Dorsolateral prefrontal cortex (tissue), 122 donors: ENCODE measurements at places on chromosomes 13 and 19. TPM values are rescaled to one million over a fixed set of nuclear protein-coding genes. Genes with fewer than 3 reads are reported as not detected.

The PRX gene
- total RNA-seq: 3.4 TPM

GRCh38 chr19:36488846-36489117, 579 bp downstream of the ZNF566 start:
- DNase-seq: no peak

GRCh38 chr13:35260316-35260715, 216.2 kb downstream of the MAB21L1 start:
- DNase-seq: no peak

The PEG3 gene
- 155 TPM for total RNA-seq

GRCh38 chr13:29923554-29924481, 73.4 kb upstream of the UBL3 start:
- DNase-seq: no peak

DNA sequence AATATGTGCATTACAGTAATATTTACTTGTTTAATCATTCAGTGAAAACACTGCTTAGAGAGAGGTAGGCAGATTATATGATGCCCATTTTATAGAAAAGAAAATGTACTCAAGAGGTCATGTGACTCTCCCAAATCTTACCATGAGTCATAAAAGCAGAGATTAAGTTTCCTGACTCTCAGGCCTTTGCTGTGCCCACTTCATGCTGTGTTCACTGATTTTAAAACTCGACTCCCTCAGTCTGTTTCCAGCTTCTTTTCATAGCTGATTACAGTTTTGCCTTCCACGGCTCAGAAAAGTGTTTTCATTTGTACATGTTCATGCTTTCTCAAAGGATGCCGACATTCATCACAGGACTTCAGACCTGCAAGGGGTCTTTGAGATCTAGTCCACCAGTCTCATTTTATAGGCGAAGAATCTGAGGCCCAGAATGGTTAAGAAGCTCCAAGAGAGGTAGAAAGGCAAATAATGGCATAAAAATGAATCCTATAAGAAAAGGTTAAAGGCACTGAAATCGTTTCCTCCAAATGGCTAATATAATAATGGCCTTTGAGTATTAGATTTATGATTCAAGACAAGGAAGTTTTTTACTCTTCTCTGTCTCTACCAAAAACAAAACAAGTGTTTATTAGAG, 9.0 kb upstream of the IPO5 start:
- DNase-seq: no peak

DNA sequence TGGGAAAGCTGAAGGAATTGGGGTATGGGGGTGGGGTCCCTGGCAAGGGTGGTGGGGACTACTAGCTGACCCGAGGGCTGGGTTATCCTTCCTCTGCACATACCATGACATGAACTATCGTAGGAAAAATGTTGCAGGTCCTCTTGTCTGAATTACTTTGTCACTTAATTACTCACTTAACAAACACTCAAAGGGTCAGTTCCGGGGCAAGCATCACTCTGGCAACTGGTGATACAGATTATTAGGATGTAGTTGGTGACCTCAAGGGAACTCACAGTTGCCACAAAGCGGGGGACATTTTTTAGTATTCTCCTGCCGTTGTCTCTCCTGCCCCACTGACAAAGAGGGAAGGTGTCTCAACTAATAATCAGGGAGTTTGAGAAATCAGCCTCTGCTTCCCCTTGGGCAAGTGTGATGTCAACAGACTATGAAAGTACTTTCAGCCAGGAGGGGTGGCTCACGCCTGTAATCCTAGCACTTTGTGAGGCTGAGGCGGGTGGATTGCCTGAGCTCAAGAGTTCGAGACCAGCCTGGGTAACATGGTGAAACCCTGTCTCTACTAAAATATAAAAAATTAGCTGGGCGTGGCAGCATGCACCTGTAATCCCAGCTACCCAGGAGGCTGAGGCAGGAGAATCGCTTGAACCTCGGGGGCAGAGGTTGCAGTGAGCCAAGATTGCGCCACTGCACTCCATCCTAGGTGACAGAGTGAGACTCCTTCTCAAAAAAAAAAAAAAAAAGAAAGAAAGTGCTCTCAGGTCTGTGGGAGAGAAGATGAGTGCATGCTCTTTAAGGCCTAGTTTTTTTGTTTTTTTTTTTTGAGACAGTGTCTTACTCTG, 10.3 kb downstream of the DNAJB1 start:
- DNase-seq: no peak

The CASP14 gene
- not detected for total RNA-seq

DNA sequence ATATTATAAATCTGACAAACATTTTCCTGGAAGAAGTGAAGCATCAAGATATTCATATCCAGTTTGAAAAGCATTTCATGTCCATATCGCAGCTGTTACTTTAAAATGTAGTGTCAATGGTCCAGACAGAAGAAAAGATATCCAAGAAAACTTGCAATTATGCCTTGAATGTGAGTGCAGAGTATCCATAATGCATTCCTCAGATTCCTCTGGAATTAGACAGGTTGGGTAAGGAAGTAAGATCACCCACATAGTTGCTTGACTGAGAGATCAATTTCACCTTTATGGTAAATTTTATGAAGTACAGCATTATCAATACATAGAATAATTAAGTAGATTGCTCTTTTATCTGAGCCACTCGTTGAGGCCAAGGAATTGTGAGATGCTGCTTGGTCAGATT, 327.0 kb upstream of the SLITRK5 start:
- DNase-seq: no peak

The ZNF480 gene
- total RNA-seq: 6.8 TPM

GRCh38 chr19:58374200-58374599, 6.6 kb downstream of the ZNF837 start:
- no peak for DNase-seq

GRCh38 chr13:90049989-90050671, 1297.4 kb upstream of the MIR17HG start:
- DNase-seq: no peak

DNA sequence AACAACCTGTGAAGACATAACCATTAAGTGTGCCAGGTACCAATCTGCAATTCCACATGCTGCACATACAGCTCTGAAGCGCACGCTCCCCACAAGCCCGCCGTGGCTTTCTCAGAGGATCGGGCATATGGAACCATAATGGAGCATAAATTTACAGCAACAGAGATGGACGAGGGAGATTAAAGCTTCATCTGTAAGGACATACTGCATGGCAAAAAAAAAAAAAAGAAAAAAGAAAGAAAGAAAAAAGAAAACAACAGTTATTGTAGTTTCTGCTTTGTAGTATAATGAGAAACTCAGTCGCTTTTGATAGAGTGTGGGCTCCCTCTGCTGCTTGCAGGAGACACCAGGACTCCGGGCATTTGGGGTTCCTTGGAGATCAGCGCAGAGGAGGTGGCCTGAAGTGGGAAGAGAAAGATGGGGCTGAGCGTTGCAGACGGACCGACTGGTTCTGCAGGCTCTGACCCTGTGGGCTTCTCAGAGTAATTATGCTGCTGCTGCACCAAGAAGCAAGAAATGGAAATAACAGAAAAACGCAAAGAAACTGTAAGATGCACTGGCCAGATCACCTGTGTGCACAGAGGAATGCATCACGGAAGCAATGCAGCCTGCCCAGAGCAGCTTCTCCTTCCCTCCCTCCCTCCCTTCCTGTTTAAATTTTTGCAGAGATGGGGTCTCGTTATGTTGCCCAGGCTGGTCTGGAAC, 10.8 kb upstream of the PDCD5 start:
- DNase-seq: no peak

DNA sequence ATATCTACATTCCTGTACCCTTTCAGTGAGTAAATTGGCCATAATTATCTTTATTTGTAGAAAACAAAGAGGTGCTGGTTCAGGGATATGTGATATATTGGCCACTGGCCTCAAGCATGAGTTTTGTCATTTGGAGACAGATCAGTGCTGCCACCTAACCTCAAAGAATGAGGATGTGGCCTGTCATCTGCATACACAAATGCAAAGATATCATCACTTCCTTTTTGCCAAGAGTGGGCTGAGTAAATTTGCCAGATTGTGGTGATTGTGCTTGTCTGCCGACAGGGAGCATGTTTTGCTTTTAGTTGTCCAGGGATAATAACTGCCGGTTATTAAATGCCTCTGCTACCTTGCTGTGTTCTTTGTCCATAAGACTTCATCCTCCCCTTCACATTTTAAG, 44.2 kb downstream of the WASF3 start:
- no peak for DNase-seq

GRCh38 chr19:13155472-13156359, 5.5 kb downstream of the IER2 start:
- peak; percentile 65 for DNase-seq

- DNase-seq: no peak
Measured at GRCh38 chr13:95564733-95565291, 12.3 kb downstream of the CLDN10 start.

The IRS2 gene
- 69.0 TPM for total RNA-seq

The FXYD3 gene
- total RNA-seq: 2.7 TPM

DNA sequence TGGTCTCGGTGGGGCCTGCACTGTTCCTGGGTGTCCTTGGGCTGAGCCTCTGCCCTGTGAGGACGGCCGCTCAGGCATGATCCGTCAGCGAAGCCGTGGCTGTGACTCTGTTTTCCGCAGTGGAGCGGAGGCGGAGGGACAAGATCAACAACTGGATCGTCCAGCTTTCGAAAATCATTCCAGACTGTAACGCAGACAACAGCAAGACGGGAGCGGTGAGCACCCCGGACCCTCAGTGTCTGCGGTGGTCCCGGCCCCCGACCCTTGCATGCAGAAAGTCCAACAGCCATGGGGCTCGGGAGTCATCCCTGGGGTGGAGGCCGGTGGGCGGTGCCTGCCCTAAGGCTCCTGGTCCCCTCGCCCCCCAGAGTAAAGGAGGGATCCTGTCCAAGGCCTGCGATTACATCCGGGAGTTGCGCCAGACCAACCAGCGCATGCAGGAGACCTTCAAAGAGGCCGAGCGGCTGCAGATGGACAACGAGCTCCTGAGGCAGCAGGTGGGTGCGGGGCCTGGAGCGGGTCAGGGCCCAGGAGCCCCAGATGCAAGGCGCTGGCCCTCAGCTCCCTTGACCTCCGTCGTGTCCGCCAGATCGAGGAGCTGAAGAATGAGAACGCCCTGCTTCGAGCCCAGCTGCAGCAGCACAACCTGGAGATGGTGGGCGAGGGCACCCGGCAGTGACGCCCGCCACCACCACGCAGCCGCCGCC, 3.6 kb upstream of the HAMP start:
- DNase-seq: no peak

The TBXA2R gene
- total RNA-seq: 1.6 TPM

DNA sequence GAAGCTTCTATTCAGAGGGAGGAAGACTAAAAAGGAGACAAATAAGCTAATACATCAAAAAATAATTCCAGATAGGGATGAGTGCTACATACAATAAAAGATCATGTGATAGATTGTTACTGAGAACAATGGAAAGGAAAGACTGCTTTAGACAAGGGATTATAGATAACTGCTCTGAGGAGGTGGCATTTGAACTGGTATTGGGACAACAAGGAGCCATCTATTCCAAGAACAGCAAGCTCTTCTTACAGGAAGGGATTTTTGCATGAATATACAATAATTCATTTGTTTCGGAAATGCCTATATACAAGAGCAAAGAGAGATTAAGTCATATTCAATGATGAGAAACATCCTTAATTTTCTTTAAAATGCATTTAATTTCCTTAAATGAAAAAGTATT, 540.5 kb upstream of the KLF12 start:
- DNase-seq: no peak
